NCI-H2107 (cell line): ENCODE measurements at places on chromosomes 5 and 9.

DNA sequence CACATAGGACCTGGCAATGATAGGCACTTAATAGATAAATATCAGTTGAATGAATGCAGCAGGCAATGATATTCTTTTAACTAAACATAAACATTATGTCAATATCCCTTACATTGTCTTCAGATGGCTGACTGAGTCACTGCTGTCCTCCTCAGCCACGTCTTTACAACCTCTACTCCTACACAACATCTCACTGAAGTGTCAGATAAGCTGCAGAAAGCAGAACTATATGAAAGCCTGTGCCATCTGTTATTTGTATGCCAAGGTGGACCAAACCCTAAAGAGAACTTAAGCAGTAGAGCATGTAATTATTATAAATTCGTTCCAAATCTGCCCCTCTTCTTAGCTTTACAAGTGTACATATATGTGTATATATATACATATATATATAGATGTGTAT is 271.2 kb downstream of the RASEF start:
- no peak for DNase-seq

DNA sequence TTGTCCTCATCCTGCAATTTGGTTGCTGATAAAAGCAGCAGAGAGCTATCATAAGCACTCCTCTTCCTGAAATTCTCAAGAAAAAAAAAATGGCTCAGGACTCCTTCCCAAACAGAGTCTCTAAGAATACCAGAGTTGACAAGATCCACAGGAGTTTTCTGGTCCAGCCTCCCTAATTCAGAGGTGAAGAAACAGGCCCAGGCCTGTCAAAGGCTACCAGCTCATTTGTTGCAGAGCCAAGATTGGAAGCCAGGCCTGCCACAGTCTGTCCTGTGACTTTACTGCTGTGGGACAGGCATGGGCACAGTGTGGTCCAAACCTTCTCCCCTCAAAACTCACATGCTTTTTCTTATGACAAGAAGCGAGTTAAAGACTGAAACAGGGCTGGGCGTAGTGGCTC is 41.5 kb downstream of the NIPSNAP3B start:
- DNase-seq = no peak

GRCh38 chr9:92315456-92315855 is 9.7 kb downstream of the NOL8 start:
- DNase-seq = no peak

DNA sequence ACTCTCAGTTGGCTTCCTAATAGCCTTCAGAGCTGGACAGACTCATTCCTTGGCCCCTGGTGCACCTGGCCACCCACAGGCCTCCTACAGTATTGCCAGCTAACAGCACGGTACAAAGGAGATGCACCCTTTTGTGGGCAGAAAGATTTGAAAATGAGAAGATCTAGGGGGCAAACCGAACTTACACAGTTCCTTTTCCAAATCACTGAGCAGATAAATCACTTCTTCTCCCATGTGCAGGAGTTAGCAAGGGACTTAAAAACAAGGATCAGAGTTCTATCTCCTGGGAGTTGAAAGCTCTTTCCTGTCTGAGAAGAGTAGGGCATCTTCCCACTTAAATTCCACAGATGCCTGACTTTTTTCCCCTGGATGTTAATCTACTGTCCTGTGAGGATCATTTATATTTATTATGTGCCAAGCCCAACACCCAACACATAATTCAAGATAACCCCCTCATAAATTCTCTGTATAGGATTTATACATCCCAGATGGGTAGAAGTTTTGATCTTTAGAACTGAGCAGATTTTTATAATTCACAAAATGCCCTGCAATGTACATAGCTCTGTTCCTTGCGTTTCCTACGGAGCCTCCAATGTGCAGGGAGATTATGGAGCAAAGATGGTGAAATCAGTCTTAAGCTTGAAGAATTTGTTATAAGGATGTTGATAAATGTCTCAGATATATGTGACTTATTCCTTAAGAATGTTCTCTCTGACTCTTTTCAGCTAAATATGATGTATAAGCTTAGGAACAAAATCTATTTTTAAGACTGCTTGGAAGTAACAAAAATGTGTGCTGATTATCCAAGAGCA is 207.2 kb upstream of the DAPK1 start:
- DNase-seq = no peak

- no peak for DNase-seq
Observed at GRCh38 chr5:96017951-96018350, 56.3 kb upstream of the ELL2 start.

DNA sequence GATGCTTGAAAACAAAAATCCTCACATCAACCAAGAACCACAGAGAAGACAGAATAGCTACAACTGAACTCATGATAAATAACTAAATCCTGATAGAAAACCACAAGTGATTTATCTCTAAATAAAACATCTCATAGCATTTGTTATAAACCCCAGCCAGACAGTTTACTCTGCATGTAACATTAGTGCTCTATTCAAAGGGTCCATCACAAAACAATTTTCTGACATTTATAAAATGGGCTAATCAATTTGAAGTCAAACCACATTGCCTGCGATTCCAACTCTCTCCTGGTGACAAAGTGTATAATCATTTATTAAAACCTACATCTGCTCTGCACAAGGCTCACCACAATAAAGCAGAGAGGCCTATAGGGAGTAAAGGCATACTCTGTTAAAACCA is 49.8 kb downstream of the UIMC1 start:
- no peak for DNase-seq

DNA sequence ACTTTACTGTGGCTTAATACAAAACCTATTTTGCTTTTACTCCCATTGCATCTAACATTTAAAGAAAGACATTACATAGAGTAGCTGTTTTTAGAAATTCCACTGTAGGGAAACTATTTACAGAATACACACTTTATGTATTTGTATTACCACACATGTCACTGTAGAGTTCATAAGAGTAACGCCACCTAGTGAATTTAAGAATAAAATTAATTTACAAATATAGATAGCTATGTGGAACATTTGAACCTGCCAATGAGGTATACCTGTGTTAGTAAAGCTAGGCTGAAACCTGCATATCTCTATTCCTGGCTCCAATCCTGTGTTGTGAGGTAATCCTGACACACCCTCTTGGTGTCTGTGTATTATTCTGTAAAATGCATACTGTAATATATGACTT is 234.4 kb downstream of the MAST4 start:
- DNase-seq = no peak

DNA sequence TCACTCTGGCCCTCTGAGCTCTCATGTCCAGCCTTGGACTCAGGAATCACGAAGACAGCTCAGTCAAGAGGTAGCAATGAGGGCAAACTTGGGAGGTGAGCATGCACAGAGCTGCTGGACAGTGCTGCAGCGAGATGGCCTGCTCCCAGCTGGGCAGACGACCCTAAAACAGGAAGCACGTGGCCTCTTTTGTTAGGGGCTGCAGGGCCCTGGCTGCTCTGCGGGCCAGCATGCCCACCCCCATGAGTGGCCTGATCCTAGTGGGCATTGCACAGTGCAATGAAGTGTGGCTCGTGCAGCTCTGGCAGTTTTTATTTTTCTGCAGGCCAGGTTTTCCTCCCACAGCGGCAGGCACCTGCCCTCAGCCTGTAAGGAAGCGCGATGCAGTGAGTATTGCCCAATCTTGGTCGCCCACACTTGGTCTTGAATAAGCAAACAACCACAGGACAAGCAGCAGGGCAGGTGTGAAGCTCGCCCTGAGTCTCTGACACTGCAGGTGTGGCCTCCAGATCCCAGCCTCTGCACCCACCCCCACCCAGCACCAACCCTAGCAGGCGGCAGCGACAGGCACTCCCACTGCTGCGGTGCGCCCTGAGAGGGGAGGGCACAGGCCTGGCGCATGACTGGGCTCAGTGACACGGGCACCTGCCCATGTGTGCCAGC is 60.8 kb downstream of the SEMA4D start:
- DNase-seq = peak; percentile 67

GRCh38 chr5:127011961-127012644 is 18.3 kb downstream of the MARCHF3 start:
- no peak for DNase-seq

DNA sequence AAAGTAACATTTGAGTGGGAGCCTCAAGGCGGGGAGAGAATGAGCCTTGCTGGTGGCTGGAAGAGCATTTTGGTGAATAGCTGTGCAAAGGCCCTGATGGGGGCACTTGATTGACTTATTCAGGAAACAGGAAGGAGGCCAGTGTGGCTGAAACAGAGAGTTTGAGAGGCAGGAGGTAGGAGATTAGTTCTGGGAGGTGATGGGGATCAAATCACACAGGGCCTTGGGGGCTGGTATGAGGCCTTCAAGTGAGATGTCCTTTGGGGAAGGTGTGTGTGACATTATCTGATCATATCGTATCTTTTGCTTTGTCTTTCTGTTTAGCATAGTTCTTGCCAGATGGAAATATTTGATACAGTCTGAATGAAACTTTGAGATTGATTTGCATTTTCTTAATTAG is 172.3 kb downstream of the TENT4A start:
- DNase-seq = no peak

DNA sequence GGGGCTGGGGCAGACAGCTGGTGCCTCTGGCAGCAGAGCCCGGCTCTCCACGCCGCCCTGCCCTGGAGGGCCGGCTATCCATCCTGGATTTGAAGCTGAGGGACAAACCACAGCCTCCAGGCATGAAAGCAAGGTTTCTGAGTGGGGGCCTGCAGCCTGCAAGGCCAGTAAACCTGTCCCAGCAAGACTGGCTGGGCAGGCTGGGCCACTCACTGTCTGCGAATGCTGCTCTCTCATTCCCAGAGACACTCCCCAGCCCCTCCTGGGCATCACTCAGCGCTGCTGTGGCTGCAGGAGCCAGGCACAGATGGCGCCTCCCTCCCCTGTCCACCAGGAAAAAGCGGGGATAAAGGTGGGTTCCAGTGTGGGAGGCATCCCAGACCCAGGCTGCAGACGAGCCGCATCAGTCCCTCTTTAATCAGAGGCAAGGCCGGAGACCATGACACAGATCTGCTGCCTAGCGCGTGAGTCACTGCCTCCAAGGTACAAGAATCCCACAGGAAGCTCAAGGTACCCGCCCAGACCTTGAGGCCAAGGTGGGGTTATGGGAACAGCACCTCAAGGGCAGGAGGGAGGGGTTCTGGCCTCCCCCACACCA is 118.0 kb downstream of the VAV2 start:
- DNase-seq = no peak

DNA sequence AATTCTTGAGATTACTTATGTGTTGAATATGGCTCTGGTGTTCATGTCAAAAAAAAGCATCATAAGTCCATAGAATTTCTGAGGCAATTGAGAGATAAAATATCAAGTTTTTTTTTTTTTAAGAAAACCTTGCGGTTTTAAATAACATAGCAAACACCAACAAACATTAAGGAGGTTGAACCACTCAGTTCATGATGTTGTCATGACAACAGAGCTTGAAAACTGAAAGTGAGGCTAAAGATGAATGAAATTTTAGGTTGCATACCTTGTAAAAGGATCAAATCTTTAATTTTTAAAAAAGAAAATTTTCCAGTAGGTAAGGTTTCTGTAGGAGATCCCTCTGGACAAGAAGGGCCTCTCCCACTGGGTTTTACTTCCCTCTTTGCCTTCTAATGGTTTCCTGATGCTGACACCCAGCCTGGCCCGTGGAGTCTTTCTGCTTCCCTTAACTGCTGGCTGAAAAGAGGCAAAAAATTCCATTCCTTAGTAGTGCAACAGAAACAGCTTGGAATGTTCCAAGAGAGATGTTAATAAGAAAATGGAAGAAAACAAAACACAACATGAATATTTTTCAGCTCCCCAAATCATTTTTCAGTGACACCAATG is 60.0 kb upstream of the FER start:
- DNase-seq = no peak

- DNase-seq = no peak
Observed at GRCh38 chr5:76367623-76368371, 35.3 kb upstream of the IQGAP2 start.

DNA sequence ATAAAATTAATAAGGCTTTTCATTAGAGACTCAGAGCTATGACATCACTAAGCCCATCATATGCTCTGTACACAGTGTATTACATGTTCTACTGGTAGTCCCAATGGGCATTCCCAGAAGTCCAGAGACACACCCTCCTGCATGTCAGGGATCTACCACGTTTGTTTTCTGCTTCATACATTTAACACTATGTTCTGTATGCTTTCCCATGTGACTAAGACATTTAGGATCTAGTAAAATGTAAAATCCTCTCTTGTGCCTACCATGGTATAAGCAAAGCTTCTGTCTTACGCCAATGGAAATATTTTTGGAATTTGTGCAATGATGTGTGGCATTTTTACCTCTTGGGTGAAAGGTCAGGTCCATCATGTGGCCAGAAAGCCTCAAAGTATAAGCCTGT is 192.4 kb downstream of the ADAMTSL1 start:
- no peak for DNase-seq

- DNase-seq = no peak
Observed at GRCh38 chr5:141717043-141717442, 35.0 kb upstream of the ARAP3 start.

DNA sequence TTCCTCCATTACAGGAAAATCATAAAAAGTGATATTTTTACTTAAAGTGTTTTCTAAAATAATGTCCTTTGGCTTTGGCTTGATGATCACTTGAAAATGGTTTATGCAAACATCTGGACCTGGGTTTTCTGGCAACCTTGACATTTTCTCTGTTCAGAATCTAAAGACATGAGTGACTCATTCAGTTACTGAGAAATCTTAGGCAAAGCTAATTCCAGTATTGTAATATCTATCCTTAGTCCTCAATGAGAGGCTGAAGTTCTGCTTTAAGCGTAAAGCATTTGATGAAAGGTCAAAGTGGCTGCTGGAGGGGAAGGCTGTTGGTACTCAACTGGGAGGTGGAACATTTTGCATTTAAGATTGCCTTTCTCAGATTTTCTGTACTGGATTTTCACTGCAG is 2.3 kb downstream of the MAN2A1 start:
- no peak for DNase-seq

DNA sequence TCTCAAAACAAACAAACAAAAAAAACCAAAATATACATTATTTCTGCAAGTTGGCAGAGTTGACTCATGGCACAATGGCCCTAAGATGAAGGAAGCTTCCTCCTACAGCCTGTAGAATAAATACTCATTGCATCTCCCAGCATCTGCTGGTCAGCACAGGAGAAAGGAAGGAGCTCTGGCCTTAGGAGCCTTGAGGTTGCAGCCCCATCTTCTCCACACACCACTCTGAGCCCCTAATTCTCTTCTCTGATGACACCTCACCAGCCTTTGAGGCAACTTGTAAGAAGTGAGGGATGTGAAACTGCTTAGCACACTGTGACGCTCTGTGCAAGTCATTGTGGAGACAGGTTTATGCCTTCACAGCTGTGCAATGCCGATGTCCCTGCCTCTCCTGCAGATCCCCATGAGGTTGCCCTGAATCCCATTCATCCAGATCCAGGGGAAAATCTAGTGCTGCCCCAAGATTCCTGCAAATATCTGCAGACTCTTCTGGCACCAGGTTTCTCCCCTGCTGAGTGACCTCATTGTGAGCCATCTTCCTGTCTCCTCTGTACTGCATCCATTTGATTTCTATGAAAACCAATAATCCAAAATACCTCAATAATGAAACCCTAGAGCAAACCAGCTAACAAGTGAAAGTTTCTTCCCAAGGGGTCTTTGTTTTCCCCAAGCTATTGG is 65.3 kb upstream of the TGFBR1 start:
- no peak for DNase-seq
